ENCODE measurements at places on chromosomes 5 and 9. TPM values are rescaled to one million over a fixed set of nuclear protein-coding genes. Genes with fewer than 3 reads are reported as not detected.

The ADRB2 gene
- total RNA-seq, result 2.1 TPM

The FAM120AOS gene
- 42.7 TPM for total RNA-seq

- no peaks in the 10 kb centered on the region for H3K27me3 ChIP-seq
- no peak overlapping the region for H3K4me3 ChIP-seq
- no peak for DNase-seq
- H3K36me3 ChIP-seq, result no peaks in the 10 kb centered on the region
- no peak overlapping the region for H3K27ac ChIP-seq
Measured at GRCh38 chr5:168885324-168886120, 306.4 kb upstream of the PANK3 start.

The CCNO gene
- total RNA-seq, result 0.20 TPM

The ADAMTSL2 gene
- total RNA-seq, result not detected

The CARTPT gene
- total RNA-seq, result not detected

- H3K4me3 ChIP-seq, result no peak overlapping the region
- H3K27me3 ChIP-seq, result no peaks in the 10 kb centered on the region
- no peaks in the 10 kb centered on the region for H3K4me1 ChIP-seq
- DNase-seq, result no peak
- no peak overlapping the region for H3K27ac ChIP-seq
Measured at GRCh38 chr5:61346511-61346910, 14.5 kb downstream of the ZSWIM6 start.

DNA sequence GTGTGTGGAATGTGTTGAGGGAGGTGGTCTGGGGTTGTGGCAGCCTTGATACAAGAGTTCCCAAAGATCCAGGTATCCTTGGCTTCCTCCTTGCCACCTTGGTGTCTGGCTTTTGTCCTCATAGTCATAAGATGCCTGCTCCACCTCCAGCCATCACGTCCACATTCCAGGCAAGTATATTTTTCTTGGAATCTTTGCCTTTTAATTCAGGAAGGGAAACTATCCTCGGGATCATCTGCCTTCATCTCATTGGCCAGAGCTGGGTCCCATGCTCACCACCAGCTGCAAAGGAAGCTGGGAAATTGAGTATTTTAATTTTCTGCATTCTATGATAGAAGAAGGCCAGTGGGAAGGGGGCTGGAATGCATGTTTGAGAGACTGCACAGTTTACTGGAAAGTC is 186.7 kb downstream of the C9orf50 start:
- no peak overlapping the region for H3K27ac ChIP-seq
- peaks cover 19% of the 10 kb centered on the region for H3K4me1 ChIP-seq
- H3K36me3 ChIP-seq, result no peaks in the 10 kb centered on the region
- peaks cover 25% of the 10 kb centered on the region for H3K27me3 ChIP-seq

GRCh38 chr9:69593756-69594155 is 78.4 kb downstream of the APBA1 start:
- H3K27me3 ChIP-seq, result no peaks in the 10 kb centered on the region
- no peak overlapping the region for H3K4me3 ChIP-seq
- no peaks in the 10 kb centered on the region for H3K36me3 ChIP-seq
- H3K27ac ChIP-seq, result no peak overlapping the region
- no peak for DNase-seq

Data from CD8-positive, alpha-beta memory T cell (primary cell).